Stimulated activated naive CD8-positive, alpha-beta T cell treated with anti-CD3 and anti-CD28 coated beads, Interleukin-15, amount 100 ng/mL, for 72 hours (primary cell): ENCODE measurements at places on chromosomes 13 and 19.

DNA sequence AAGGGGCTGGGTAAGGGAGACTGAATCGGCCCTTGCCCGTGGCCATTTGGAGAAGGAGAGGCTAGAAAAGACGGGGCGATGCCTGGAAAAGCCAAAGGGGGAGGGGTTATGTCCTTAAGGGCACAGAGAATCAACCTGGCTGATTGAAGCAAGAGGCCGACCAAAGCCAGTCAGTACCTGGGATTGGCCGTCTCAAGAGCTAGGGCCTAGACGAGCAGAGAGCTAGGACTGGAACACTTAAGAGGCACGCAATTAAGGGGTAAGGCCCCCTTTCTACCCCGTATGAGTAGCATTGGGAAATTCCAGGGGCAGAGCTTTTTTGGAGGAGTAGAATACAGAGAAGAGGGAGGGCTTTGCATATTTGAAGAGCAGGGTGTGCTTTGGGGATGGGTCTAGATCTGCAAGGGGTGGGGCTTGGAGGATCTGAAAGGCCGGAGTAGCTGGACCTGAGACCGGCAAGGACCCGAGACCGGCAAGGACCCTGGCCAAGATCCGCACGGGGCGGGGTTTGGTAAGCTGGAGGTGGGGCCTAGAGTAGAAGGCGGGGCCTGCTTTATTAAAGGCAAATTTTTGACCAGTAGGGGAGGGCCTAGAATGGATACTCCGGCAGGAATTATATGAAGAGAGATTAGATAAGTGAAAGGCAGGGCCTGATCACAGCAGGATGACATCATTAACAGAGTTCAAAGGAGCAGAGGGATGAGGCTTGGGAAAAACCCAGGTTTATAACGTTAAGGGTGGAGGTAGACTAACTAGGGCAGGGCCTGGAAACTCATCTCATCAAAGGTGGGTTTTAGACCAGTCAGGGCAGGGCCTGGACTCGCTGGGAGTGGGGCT is 10.7 kb upstream of the CACNG6 start:
- DNase-seq, result no peak

DNA sequence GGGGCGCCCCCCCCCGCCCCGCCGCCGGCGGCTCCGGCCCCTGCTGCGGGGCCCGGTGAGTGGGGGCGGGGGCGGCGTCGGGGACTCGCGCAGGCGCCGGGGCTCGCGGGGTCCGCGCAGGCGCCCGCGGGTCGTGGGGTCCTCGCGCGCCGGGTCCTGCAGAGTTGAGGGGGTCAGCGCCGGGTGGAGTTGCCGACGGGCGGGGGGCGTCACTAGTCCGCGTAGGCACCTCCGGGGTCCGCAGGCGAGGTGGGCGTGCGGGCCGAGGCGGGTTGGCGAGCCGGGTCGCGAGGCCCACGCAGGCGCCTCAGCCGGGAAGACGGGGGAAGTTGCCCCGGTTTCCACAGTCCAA is 365 bp downstream of the PPP6R1 start:
- no peak for DNase-seq

GRCh38 chr13:103130146-103130545 is 63.9 kb upstream of the SLC10A2 start:
- DNase-seq, result no peak

DNA sequence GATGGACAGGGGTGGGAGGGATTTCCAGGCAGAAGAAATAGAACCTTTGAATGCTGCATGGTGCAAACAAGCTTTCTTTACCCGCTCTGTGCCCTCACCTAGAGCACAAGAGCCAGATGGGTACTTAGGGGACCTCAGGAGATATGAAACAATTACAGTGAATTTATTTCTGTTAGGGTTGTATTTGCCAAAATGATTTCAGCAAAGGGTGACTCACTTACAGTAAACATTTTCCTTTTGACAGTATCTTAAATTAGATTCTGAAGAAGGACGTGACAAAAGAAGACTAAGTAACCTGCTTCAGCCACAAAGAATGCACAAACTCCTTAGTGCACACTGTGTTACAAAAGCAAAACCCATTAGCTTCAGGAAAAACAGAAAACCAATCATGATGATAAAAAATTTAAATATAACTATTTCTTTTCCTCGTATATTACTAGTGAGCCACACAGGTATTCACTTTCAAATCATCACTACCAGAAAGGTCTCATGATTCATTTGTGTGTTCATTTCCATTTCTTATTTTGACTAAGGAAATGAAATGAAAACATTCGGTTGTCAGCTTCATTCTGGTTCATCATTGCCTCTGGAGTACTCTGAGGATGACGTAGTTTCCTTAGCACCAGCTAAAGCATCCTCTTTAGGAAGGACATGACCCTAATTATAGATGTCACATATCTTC is 158.8 kb downstream of the NHLRC3 start:
- no peak for DNase-seq

DNA sequence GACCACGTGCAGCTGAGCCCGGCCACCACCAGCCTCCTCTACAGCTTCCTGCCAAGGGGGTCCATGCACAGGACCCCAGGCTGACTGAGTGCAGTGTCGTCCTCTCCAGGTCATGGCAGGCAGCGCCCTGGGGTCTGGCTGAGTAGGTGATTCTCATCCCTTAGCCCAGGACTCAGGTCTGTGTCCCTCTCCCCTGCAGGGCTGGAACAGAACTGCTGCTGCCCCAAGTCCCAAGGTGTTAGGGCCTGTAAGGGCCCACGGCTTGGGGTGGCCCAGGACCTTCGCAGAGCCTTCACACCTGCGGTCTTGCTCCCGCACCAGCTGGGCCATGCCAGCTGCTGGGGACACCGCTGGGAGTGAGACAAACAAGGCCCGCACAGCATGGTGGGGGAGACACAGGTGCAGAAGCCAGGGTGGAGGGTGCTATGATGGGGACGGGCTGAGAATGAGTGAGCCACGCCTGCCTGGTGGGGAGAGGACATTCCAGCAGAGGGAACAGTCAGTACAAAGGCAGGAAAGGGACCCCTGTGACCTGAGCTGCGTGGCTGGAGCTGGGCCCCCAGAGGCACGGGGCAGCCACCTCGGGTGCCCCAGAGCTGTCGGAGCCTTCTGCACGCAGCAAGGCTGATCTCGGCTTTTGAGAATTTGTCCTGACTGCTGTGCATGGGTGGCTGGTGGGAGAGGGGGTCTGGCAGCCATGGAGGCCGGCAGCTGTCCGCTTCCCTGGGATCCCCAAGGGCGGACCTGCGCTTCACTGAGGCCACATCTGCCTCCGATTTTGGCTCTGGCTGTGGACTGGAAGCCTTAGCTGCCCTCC is 11.9 kb downstream of the PLEKHF1 start:
- DNase-seq, result no peak
